Left lung (tissue), 14 donors: ENCODE measurements at places on chromosomes 13 and 19. TPM values are rescaled to one million over a fixed set of nuclear protein-coding genes. Genes with fewer than 3 reads are reported as not detected.

DNA sequence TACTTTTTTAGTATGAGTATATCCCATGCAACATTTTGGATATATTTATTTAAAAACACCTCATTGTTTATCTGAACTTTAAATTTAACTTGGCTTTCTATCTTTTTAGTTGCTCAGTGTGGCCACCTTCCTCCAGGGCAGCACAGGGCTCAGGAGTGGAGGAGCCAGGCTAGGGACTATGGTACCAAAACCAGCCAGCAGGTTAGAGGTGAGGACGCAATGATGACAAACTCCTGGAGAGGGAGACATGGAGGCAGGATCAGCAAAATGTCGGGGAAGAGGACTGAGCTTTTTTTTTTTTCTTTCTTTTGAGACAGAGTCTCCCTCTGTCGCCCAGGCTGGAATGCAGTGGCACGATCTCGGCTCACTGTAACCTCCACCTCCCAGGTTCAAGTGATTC lies 29.6 kb upstream of the CALM3 start:
- no peak for DNase-seq

DNA sequence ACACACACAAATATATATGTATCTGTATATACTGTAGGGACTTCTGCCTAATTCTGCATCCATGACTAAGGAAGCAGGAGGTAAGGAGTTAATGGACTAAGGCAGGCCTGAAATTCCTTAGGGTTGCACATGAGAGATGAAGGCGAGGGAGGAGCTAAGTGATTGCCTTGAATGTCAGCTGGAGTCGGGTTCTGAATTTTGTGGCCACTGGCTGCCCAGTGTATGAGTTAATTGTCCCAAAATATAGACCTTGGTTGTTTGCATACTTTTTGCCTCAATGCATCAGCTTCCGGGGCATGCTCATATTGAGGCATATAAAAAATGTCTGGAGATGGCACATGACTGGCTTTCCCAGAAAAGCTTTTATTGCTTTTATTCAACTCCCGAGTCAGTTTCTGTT lies 245.5 kb downstream of the TDRD3 start:
- DNase-seq, result no peak

GRCh38 chr13:111482126-111482525 lies 161.7 kb downstream of the TEX29 start:
- DNase-seq, result no peak

GRCh38 chr19:2491130-2491801 lies 15.3 kb downstream of the GADD45B start:
- peak; percentile 48 for DNase-seq

DNA sequence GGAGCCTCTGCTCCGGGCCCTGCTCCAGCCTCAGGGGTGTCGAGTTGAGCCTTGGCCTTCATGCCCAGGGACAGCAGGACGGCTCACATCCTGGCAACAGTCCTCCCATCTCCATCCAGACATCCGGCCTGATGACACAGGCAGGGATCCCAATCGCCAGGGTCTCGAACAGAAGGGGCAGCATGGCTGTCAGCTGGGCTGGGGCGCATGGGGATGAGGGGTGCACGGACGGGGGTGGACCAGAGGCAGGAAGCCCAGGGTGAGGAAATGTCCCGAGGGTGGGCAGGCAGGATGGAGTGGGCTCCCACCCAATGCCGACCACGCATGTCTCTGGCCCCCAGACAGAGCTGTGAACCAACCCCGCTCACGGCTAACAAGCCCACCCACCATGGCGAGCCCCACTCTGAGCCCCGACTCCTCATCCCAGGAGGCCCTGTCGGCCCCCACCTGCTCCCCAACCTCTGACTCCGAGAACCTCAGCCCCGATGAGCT lies 16.2 kb downstream of the EVI5L start:
- no peak for DNase-seq

The RINL gene
- total RNA-seq, result 8.6 TPM

DNA sequence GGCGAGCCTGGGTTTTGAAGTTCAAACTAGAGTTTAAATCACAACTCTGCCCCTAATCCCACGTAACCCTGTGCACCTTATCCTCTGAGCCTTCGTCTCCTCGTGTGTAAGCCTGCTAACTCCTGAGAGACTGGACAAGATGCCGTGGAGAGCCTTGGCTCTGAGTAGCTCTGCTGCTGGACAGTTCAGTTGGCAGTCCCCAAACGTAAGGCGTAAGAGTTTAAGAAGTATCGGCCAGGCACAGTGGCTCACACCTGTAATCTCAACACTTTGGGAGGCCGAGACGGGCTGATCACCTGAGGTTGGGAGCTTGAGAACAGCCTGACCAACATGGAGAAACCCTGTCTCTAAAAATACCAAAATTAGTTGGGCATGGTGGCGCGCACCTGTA lies 4.7 kb upstream of the CD79A start:
- no peak for DNase-seq

DNA sequence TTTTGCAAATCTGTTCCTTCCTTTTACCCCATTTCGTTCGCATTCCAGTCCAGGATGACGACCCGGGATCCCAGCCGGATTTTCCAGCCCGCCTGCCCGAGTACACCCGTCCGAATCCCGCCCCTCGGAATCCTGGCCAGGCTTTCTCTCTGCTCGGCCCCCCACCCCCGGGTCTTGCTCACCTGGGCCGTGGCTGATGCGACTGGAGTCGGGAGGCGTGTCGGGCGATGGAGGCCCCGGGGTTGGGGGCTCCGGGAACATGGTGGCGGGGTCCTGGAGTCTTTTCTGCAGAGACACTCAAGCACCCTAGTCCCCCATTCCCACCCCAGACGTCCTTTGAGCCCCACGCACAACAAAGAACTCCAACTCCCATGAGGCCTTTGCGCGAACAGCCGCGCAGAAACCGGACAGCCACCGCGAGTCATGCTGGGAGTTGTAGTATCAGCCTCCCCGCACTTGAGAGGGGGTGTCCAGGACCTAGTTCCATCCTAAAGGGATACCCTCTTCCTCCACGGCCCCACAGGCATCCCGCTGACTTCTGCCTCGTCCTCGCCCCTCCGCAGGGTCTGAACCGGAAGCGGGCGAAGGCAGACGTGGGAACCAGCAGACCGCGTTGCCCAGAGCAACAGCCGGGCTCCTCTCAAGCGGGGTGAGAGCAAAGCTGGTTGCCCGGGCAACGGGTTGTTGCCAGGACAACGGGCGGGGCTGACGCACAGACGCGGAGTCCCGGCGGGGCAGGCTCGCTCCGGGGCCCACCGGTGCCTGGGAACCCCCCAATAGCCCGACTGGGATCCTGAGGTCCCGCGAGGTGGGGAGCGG lies 1.1 kb downstream of the SYT5 start:
- DNase-seq, result peak; percentile 83

The HIF3A gene
- total RNA-seq, result 30.1 TPM

The CEACAM5 gene
- total RNA-seq, result 31.1 TPM

GRCh38 chr19:35266520-35267352 lies 2.0 kb upstream of the USF2 start:
- peak; percentile 49 for DNase-seq

- DNase-seq, result no peak
Measured at GRCh38 chr13:49958321-49958720, 22.2 kb upstream of the SPRYD7 start.

DNA sequence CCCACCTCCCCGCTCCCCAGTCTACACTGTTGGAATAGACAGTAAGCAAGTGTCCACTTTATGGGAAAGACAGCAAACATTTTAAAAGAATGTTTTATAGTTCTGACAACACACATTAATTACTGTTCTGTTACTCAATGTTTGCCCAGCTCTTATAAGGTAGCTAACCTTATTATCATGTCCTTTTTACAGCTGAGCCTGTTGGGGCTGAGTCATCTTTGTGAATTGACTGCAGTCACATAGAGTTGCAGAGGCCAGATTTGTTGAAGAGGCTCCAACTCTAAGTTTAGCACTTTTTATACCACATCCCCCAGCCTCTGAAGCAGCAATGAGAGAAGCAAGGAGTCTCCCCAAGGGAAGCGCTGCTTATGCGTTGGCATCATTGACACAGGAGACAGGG lies 76.2 kb downstream of the C13orf42 start:
- DNase-seq, result no peak

DNA sequence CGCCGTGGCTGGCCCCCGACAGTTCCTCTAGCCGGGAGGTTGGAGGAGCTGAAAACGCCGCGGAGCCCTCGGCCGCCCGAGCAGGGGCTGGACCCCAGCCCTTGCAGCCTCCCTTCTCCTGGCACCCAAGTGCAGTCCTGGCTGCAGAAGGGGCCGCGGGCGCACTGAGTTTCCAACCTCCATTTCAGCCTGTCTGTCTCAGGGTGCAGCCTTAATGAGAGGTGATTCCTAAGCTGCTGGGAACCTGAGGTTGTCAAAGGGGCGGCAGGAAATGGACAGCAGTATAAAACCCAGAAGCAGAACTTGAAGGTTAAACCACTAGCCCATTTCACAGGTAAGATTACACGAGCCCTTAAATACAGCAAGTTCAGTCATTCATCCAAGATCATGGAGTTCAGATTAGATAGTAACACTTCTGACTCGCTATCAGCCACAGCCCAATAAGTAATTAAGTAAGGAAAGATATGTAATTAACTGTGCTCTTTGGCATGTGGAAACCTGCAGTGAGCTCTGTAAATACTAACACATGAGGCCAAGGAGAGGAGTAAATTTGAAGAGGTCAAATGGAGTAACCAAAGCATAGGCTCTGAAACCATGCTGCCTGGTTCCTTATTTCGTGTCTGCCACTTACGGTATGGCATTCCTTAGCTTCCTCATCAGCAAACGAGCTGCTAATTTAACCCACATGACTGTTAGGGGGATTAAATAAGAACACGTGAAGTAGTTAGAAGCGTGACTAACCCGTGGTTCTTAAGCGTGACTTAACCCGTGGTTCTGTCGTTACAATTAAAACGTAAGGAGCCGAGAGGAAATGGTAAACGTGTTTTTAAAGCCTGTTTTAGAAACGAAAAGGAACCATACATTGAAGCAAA lies 686 bp downstream of the SETDB2 start:
- peak; percentile 39 for DNase-seq

- DNase-seq, result no peak
Measured at GRCh38 chr13:64414381-64414780, 2815.8 kb downstream of the PCDH9 start.

The ZNF600 gene
- 8.3 TPM for total RNA-seq
